ENCODE measurements at places on chromosomes 4 and X.

DNA sequence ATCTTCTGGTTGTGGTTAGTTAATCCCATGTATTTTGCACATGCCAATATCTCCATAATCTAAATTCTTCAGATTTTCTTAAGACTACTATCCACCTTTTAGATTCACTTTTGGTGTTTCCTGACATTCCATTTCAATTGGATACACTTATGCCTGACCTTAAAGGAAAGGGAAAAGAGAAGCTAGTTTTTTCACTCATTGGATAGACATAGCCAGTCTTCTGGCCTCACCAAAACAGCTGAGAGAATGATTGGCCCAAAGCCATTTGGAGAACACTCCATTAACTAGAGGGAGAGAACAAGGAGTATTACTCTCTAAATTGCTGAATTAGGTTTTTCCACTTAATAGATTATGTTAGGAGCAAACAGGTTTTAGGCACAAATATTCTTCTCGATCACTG, 4.0 kb downstream of the PRPS1 start:
- DNase-seq = no peak

- DNase-seq = no peak
Observed at GRCh38 chrX:12245650-12246645, 107.7 kb downstream of the FRMPD4 start.

- DNase-seq = no peak
Observed at GRCh38 chr4:122796801-122797404, 29.7 kb upstream of the FGF2 start.

DNA sequence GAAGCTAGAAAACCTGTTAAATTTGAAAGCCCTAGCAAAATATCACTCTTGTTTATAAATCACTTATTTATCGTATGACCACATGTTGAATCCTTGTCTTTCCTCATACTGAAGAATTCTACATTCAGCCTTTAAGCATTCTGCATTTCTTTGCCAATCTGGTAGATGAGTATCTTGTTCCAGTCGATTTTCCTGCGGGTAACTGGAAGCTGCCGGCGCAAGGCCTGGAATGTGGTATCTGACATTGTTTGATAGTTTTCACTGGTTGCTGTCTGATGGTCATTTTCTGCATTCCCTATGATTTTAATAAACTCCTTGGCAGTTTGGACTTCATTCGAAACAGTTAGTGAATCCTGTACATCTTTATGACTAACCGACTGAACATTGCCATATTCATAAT, 13.7 kb upstream of the PHKA1 start:
- no peak for DNase-seq

DNA sequence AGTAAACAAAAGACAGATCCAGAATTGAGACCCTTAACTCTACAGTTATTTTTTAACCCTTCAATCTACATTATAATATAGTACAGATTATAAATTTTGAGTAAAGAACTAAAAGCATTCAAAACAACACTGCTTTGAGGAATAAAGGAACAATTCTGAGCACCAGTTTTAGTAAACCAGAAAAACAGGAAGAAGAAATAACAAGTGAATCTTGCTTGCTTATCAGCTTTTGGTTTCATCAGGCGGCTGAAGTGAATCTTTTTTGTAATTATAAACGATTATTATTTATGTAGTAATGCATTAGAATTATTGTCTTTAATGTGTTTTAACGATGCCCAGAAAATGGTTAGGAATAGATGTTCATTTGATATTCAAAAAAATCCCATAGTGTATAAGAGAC, 305.4 kb downstream of the ARAP2 start:
- DNase-seq = no peak

DNA sequence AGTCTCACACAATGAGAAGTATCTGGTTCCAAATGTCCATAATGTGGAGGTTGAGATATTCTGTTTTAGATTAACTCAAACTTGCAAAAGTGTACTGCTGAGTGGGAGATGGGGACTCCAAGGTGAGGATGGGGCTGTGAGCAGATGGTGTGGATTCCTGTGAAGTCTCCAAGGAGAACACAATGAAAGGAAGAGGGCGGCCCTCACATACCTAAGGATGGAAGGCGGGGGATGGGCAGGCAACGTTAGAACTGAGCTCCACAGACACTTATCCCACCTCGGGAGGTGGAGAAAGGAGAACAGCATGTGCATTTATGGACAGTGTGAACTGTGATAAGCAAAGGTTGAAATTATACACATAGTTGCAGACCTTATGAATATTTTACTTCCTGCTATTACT, 9.9 kb upstream of the SPATA4 start:
- no peak for DNase-seq

DNA sequence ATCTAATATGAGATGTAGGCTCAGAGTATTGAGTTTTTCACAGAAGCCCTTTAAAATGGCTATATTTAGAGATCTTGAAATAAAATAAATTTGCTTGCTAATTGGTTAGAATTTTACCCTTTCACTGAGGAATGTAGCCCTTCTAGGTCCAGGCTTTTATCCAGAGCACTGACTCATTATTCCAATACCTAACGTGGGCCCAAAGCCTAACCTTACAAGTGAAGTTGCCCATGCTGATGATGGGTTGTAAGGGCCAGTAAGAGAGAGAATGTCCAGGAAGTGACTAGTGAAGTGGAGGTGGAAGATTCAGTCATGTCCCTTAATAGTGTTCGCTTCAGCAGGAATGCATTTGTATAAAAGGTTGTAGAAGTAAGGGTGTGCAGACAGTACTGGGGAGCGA, 155.9 kb downstream of the STIM2 start:
- no peak for DNase-seq

GRCh38 chr4:5037553-5038551, 13.4 kb upstream of the STK32B start:
- DNase-seq = no peak

- no peak for DNase-seq
Observed at GRCh38 chr4:122512430-122512829, 55.9 kb upstream of the IL2 start.

DNA sequence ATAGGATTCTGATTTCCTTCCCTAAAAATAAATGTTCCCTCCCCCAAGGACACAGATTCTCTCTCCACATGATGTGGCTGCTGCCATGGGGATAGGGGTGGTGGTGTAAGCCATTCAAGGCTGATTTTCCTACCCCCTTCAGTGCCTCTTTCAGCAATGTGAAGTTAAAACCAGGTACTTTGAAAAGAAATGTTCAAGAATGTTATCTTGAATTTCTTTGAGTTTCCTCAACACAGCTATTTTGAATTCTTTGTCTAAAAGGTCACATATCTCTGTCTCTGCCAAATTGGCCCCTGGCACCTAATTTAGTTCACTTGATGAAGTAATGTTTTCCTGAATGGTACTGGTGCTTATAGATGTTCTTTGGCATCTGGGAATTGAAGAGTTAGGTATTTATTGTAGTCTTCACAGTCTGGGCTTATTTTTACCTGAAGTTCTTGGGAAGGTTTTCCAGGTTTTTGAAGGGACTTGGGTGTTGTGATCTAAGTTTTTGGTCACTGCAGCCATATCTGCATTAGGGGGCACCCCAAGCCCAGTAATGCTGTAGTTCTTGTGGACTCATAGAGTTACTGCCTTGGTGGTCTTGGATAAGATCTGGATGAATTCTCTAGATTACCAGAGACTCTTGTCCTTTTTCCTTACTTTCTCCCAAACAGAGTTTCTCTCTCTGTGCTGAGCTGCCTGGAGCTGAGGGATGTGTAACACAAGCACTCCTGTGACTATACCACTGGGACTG, 7.6 kb upstream of the DIPK2B start:
- DNase-seq = no peak

GRCh38 chr4:93368968-93369367, 459.6 kb upstream of the ATOH1 start:
- DNase-seq = no peak

- DNase-seq = no peak
Observed at GRCh38 chr4:117786566-117786965, 247.7 kb upstream of the NDST3 start.
